ENCODE measurements at places on chromosomes 11 and 22.

DNA sequence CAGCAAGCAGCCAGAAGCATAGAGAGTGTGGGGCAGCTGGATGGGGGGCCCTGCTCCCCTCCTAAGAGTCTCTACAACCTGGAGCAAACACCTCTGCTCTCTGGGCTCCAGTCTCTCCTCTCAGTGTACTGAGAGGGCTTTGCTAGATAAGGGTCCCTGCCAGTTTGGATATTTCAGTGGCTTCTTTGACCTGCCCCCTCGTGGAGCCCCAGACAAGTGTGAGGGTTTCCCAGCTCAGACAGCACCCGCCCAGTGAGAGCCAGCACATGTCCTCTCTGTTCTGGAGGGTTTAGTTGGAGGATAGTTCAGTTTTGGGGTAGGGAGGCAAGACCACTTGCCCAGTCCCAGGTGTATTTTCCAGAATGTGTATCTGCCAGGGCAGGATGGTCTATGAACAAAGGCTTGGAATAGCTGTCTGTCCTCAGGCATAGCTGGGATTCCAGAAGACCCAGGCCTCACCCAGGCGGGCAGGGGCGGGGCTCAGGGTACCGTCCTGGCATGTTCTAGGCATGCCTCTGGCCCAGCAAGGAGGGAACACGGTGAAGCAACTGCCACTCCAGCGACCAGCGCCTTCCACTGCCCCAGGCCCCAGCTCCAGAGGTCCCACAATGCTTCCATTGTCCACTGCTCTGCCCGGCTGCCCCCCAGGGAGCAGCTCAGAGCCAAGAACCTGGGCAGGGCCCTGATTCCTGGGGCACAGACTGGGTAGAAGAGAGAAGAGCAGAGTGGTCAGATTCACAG is 7.5 kb upstream of the MICALL1 start:
- DNase-seq: no peak

DNA sequence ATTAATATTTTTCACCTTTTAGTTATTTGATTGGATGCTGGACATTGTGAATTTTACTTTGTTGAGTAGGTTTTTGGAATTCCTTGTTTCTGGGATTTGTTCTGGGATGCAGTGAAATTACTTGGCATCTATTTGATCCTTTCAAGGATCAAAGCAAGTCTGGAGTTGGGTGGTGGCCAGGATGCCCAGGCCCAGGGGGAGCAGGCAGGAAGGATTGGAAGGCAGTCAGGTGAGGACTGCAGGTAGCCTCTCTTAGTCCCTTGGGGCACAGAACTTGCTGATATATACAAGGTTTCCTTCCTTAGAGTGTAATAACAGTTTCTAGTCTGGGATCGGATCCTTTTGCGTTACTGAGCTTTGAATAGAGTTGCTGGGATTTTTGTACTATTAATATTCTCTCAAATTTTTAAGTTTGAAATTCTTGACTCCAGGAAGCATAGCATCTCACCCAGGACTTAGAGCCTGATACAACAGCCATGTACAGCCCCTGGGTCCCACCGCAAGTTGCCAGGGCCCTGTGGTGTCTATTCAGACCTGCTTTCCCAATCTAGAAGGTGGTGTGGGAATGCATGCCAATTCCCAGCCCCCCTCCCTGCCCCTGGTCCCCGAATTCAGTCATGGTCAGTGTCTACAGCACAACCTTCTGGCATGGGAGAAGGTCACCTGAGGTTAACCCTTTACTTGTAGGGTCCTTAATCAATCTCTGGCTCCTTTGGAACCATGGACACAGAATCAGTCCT is 6.1 kb downstream of the ZNF74 start:
- DNase-seq: no peak

DNA sequence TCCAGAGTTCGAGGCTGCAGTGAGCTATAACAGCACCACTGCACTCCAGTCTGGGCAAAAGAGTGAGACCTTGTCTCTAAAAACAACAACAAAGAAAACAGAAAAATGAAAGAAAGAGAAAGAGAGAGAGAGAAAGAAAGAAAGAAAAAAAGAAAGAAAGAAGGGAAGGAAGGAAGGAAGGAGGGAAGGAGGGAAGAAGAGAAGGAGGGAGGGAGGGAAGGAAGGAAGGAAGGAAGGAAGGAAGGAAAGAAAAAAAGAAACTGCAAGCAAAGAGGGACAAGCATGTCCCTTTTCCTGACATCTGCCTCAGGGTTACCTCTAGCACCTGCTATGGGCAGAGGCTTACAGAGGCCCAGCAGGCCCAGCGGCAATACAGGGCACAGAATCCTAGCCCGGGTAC is 475.0 kb downstream of the MIAT start:
- no peak for DNase-seq

DNA sequence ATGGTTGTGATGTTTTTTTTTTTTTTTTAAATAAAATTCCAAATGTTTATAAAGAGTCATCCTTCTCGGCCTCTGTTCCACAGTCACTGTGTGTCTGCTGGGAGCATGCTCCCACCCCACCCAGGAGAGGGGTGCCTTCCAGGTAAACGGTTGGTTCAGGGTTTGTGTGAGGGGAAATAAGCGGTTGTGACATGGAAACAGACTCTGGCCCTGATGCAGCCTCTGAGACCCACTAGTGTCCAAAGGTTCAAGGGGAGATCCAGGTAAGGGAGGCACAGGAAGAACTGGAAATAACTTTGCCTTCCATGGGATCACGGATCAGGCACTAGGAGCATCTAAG is 6.0 kb upstream of the GAS2L1 start:
- DNase-seq: no peak

GRCh38 chr22:29141078-29141688 is 64.5 kb upstream of the EMID1 start:
- DNase-seq: no peak

- no peak for DNase-seq
Measured at GRCh38 chr22:44671742-44672141, 30.3 kb upstream of the PRR5 start.

DNA sequence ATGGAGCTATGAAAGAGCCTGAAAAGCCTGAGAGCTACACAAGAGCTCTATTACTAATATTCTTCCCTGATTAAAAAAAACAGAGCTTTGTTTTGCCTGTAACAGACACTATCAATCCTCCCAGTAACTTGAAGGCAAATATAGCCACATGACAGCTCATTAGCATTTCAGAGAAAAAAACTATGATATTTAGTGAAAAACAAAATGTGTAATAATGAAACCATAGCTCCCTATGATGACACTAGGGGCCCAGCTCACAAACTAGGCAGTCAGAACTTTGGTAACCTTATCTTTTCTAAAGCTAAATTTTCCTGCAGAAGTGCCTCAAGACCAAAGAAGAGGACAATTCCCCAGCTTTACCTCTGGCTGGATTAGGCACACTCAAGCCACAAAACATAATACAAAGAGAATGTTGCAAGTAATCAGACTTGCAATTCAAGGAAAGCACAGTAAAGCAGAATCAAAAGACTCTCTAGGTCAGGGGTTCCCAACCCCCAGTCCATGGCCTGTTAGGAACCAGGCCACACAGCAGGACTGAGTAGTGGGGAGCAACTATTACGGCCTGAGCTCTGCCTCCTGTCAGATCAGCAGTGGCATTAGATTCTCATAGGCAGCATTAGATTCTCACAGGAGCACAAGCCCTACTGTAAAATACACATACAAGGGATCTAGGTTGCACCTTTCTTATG is 53.3 kb downstream of the MRTFA start:
- no peak for DNase-seq

- no peak for DNase-seq
Measured at GRCh38 chr11:64124147-64124546, 41.8 kb downstream of the MACROD1 start.

DNA sequence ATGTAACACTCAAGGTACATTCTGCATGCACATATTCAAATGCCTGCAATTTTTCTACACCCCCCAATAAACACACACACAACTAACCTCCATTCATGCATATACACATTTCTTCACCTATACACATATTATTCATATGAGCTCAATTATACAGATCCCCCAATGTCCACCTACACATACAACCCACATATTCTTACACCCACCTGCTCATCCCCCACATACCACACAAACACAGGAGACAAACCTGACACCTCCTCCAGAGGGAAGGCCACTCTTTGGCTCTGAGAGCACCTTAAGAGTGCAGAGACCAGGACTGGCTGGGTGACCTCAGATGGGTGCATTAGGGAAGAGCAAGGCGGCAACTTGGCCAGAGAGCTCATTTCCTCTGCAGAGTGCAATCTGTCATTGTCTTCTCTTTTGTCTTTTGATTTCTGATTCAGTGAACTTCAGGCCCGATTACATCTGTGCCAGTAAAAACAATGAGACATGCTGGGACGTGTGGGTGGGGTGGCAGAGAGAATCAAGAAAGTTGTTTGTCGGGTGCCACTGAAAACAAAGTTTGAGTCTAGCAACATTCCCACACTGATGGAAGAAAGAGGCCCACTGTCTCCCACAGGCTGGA is 208.4 kb downstream of the NXPE2 start:
- no peak for DNase-seq

DNA sequence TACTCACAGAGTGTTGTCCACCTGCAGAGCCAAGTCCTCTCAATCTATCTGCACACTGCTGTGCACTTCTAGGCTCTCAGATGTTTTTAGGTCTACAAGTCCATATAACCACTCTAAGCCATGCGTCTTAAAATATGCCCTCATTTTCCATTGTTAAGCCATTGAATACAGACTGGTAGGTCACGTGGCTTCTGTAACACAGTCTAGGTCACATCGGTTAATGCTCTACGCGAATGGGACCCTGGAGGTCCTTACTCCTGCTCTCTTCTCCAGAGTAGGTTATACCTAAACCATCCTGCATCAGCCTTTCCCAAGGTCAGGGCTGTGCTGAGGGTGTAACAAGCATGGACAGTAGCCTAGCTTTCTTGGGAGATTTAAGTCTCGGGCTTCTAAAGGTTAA is 819 bp downstream of the JAML start:
- peak; percentile 45 for DNase-seq

DNA sequence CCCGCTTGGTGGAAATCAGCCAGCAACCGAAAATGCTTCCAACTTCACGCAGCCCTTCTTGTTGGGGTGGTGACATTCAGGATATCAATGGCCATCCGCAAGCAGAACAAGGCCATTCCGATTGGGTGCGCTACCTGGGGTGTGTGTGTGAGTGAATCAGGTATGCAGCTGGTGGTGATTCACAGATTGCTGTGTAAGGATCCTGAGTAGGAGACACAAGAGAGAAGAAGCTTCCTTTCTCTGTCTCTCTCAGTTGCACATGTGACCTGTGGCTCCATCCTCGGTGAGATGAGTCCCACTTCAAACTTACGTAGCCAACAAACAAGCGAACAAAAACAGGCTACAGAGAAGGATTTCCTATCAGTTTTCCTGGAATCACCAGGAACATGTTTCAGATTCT is 9.6 kb upstream of the TMEM184B start:
- no peak for DNase-seq

DNA sequence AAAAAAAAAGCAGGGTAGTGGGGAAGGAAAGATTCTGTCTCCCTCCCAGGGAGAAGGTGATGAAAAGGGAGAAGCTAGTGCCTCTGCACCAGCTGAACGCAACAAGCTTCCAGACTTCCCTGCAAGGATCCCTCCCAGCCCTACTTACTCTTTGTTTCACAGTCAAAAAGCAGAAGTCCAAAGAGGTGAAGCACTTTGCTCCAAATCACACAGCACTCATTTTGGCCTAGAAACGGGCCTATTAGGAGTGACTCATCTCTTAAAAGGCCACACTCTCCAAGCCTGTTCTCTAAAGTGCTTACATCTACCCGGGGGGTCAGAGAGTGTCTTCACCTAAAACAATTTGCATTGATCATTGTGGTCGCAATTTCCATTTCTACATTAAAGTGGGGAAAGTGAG is 17.7 kb upstream of the GRK3 start:
- no peak for DNase-seq

DNA sequence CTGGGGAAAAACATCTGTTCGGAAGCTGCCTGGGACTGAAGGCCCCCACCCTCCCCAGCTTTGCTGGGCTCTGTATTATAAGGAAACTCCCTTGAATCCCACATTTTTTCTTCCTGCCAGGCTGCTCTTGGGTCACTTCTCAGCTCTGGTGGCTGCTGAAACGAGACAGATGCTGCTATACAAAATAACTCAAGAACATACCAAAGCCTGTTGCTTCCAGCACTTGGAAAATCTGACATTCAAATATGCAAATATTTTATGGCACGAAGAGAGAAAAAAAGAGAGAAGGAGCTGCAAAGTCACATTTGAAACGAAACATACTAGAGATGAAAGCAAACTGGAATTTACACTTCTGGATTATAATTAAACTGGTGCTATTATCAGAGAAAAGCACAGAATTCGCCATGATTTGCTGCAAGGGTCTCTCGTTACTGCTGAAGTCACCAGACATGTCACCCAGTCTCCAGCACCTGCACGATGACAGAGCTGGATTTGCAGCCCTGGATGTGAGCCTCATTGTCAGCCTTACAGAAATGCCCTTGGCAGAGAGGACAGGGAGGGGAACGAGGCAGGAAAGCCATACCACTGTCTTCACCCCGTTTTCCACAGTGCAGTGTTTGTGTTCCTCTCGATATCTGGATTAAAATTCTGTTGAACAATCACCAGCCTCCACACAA is 47.9 kb upstream of the IGSF9B start:
- DNase-seq: no peak

DNA sequence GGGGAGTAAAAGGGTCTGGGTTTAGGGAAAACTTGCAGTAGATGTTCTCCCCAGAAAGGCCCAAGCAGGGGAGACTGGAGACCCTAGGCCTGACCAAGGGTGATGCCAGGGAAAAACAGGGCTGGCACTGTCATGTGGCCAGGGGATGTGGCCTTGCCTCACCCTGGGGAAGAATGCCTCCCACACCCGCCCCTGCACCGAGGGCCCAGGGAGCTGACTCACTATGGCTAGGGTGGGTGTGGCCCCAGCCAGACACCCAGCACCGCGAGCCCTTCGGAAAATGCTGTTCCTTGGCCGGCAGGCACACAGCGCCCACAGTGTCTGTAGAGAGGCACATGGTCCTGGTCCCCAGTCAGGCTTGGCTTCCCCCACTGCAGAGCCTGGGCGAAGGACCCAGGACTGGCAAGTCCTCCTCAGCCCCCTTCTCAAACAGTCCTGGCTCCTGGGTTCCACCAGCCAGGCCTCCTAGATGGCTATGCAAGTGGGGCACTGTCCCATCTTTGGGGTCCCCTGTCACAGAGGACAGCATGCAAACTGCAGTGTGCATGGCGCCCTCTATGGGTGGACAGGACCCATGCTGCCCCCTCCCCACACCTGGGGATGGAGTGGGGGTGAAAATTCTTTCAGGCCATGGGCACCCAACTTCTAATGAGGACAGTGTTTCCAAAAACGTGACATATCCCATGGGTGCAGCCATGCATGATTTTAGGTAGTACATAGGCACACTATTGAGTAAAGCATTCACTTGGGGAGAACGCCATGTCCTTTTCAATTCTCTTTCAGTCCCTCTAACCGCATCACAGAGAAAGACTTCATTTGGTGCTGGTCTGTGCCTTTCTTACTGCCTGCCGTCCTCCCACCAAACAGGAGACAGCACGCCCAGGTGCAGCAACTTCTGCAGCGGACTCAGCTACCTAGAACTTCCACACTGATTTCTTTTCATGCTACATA is 15.2 kb downstream of the TMPRSS5 start:
- DNase-seq: no peak

GRCh38 chr11:67355794-67356386 is 2.5 kb upstream of the POLD4 start:
- DNase-seq: no peak

GRCh38 chr22:45785458-45785857 is 113.8 kb downstream of the ATXN10 start:
- DNase-seq: no peak

- no peak for DNase-seq
Measured at GRCh38 chr11:69878144-69878883, 59.1 kb upstream of the FGF3 start.

GRCh38 chr11:8318536-8318935 is 54.9 kb upstream of the LMO1 start:
- DNase-seq: no peak

- no peak for DNase-seq
Measured at GRCh38 chr11:131600628-131601027, 230.2 kb downstream of the NTM start.

Data from stimulated activated CD4-positive, alpha-beta T cell treated with anti-CD3 and anti-CD28 coated beads, Interleukin-4, amount 100 ng/mL, for 24 hours (primary cell).